ENCODE measurements at places on chromosomes 12 and 14.

GRCh38 chr12:80293759-80294158, 150.3 kb upstream of the PTPRQ start:
- DNase-seq: no peak

DNA sequence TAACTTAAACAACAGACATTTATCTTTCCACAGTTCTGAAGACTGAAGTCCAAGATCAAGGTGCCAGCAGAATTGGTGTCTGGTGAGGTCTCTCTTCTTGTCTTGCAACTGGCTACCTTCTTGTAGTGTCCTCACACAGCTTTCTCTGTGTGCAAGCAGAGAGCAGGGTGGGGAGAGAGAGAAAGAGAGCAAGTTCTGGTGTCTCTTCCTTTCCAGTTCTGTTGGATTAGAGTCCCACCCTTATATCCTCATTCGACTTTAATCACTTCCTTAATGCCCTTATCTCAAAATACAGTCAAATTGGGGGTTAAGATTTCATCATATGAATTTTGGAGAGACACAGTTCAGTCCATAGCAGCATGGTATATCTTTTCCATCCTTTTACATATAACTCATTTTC, 40.8 kb downstream of the DYRK2 start:
- DNase-seq: no peak

DNA sequence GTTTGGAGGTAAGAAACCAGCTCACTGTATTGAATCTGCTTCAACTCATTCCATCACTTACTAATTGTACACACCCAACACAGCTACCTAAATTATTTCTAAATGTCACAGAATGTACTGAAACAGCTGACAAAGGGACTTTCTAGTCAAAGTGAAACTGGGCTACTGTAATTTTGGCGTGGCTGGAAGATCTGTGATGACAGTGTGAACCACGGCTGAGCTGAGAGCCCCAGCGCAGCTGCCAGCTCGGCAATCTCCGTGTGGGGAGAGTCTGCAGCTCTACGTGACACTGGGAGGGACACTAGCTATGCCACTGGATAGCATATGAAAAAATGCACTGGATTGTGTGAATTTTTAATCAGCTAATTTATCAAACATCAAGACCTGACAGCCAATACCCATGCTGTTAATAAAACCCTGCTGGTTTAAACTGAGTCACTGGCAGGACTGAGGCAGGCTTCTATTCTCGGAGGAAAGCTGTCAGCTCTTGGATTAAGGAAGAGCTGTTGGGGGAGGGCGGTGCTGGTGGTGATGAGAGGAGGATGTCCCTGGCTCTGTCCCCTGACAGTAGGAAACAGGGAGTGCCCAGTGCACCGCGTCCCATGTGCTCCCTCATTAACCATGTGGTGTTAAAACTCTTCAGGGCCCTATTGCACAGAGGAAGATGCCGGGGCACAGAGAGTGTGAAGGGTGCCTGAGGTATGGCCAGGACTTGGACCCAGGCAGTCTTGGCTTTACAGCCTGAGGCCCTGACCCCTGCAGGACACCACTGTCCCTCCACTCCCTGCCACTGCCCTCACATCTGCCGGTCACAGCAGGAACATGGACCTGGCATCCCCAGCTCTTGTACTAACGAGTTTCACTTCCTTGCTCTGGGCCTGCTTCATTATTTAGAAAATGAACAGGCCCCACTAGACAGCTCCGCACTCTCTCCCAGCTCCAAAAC, 13.3 kb downstream of the SLC15A4 start:
- DNase-seq: peak; percentile 93

DNA sequence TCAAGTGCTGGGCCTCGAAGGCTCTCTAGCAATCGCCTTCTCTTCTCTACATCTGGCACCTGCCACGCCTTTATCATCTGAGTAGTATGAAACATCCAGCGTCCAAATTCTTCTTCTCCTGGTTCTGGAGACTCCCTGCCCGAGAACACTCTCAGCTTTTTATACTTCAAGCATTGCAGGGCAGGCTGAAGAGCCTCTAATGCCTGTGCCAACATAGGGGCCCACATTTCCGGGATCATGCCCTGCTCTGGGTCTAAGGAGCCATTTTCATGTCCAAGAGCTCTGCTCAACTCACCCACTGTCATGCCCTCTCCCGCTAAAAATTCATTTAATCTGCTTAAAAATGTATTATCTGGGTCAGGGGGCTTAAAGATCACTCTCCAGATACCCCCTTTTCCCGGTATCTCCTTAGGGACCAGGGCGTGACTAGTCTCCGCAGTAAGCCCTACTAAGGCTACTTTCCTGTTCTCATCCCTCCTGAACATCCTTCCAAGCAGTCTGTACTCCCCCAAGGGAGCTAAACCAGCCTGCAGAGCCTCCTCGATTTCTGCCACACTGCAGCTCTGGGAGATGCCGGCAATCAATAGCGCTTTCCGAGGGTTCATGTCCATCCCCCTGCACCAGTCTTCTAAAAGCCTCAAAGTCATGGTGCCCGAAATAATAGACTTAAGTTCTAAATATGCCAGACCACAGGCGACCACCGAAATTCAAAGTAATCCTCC, 940 bp downstream of the MOAP1 start:
- no peak for DNase-seq

DNA sequence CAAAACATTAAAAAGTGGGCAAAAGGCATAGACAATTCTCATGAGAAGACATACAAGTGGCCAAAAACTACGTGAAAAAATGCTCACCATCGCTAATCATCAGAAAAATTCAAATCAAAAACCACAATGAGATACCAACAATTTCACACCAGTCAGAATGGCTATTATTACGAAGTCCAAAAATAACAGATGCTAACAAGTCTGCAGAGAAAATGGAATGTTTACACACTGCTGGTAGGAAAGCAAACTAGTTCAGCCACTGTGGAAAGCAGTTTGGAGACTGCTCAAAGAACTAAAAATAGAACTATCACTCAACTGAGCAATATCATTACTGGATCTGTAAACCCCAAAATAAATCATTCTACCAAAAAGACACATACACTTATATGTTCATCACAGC, 76.2 kb downstream of the PRKD1 start:
- no peak for DNase-seq

- DNase-seq: no peak
These were observed 6.5 kb upstream of the PRPH start for GRCh38 chr12:49288412-49288853.

GRCh38 chr12:90102957-90103652, 394.5 kb upstream of the ATP2B1 start:
- DNase-seq: no peak

DNA sequence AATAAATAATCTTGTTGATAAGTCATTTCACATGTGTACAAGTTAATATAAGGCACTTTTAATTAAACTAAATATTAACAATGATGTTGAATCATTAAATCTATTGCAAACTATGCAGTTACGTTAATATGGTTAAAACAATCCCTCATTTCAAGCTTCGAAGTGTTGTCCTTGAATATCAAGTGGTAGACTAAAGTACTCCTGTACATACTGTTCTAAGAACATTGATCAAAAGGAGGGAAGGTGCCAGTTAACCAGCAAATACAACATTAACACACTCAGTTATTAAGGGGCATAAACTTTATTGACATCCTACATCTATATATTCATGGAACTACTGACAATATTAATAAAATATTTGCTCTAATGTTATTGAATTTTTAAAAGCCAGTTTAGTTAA, 8.7 kb downstream of the BCAT1 start:
- no peak for DNase-seq

DNA sequence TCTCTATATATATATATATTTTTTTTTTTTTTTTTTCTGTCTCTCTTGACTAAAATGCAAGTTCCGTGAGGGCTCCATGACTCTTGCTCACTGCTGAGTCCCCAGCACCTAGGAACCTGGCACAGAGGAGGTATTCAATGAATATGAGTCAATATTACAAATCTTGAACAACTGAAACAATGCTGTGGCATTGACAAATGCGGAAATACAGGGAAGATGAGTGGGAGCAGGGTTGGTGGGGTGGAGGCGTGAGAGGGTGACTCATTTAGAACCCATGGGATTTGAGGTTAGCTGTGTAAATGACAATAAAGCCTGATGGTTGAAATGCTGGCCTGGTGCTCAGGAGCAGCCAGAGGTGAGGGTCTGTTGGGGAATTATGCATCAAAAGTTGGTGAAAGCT, 121.7 kb upstream of the FUT8 start:
- DNase-seq: no peak

DNA sequence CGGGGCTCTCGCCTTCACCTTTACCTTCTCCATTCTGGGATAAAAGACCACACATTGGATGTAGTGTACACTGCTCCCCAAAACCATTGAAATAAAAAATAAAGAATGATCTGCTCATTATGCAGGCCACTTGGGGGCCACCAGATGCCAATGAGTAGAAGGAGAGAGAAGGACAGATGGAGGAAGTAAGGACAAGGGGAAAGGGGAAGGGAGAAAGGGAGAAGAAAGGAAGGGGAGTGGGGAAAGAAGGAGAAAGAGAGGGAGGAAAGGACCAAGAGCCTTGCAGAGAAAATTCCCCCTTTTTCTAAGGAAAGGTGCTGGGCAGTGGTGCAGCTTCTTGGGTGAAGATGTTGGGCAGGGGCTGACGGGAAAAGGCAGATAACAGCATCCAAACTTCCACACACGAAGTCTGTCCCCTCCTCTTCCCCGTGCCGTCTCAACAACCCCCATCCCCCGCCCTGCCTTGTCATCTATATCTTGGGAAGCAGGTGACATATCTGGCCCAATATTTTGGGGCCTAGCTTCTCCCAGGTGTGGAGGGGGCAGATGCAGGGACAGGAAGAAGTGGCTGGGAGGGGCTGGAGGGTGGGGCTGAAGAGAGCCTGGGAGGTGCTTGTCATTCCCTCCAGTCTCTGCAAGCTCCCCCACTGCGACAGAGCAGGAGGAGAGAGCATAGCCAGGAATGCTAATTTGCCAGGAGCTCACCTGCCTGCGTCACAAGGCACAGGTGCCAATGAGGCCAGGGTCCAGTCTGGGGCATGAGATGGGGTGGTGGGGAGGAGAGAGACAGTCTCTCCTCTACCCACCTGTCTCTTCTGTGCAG, 107.5 kb downstream of the SINHCAF start:
- no peak for DNase-seq

DNA sequence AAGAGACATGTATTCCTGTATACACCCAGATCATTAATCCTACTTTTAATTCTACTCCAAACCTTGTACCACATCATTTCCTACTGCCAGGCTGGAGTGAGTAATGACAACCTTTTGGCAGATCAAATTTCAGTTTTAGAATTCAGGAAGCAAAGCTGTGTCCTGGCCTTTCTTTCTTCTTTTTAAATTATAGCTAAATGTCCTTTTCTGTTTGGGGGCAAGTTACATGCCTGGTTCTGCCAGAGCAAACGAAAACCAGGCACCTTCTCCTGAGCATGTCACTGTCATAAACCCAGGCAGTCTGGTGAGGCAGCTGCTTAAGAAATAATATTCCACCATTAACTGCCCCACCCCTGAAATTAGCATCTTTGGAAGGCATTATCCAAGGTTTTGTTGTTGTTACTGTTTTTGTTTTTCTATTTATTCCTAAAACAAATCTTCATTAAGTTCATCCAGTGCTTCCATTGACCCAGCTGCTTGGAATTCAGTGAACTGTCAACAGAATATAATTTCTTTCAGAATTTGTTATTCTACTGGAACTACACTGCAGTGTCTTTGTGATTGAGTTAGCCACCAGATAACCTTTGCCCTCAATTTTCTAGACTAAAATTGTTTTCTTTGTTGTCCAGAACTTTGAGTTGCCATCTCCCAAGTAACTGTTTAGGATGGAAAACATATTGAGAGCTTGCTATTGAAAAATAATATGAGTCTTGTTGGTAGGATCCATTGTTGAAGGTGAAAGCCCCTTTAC, 33.2 kb downstream of the SAMD4A start:
- no peak for DNase-seq

DNA sequence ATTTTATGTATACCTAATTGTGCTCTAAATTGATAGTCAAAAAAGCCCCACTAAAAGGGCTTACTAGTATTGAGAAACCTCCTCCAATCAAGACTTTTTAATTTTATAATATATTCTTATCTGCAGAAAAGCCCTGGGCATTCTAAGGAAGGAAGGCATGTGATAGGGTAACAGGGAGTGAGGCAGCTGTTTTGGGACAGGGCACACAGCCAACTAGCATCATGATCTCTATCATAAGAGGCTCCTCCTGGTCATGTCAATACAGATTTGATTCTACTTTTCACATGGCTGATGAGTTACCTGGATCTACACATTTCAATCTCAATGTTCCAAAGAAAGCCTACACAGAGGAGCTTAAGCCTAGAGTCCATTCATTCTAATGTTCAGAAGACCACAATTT, 9.1 kb downstream of the ADAM20 start:
- no peak for DNase-seq

DNA sequence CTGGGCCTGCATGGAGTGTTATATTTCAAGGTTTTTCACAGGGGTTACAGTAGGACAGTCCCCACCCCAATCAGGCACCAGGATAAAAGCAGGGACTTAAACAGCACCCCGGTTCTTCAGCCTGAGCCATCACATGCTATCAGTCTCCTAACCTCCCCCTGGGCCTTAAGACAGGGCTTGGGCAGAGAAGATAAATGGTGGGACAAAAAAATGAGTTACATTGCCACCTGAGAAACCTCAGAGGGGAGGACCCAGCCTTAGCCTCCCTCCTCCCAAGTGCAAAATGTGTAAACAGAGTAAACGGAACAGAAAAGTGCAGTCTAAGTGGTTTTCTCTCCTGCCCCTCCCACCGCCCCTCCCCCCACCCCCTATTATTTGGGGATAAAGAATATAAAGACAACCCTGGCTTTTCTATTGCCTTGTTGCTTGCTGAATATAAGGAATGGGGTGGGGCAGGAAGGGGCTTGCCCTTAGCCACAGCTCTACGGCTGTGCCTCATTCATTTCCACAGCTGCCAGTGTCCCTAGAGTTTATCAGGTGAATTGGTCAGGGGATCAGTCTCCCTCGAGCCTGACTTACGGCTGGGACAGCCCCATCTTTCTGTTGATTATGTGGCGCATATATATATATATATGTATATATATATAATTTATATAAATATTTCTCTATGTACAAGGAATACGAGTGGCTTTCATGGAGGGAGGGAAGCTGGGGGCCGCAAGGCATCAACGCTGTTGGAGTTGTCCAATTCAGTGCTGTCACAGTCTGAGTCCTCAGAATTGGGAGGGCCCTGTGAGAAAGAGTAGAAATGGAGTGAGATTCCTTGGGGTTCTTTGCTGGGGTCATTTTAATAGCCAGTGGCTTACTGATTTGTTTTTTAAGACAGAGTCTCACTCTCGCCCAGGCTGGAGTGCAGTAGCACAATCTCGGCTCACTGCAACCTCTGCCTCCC, 18.5 kb downstream of the MAP3K12 start:
- DNase-seq: no peak

GRCh38 chr14:87797001-87797400, 196.0 kb downstream of the GALC start:
- DNase-seq: no peak

- no peak for DNase-seq
These were observed 5.4 kb upstream of the ERO1A start for GRCh38 chr14:52700701-52701172.

- DNase-seq: no peak
These were observed 1390.7 kb downstream of the FSCB start for GRCh38 chr14:43116341-43116740.

- no peak for DNase-seq
These were observed 127.7 kb upstream of the MAX start for GRCh38 chr14:65229748-65230728.

- DNase-seq: no peak
These were observed 2.0 kb upstream of the SLC2A3 start for GRCh38 chr12:7937833-7938506.
